Cerebellar nuclear complex (tissue), 1 donor: ENCODE measurements at places on chromosomes 7 and 10.

DNA sequence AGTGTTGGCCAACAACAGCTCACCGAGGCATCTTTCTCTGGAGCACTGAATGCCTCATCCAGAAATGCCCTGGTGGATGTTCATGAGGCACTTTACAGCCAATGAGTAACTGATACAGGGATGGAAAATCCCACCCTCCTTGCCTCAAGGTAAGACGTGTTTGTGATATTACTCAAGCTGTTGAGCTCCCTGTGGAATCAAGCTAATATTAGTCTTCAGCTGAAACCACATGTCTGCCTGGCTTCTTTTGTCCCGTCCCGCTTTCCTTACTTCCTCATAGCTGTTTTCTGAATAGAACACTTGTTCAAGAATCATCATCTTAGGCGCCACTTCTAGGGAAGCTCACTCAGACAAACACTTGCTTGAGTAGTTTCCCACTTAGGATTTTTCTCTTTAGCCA is 422.4 kb downstream of the INHBA start:
- no peak for DNase-seq

DNA sequence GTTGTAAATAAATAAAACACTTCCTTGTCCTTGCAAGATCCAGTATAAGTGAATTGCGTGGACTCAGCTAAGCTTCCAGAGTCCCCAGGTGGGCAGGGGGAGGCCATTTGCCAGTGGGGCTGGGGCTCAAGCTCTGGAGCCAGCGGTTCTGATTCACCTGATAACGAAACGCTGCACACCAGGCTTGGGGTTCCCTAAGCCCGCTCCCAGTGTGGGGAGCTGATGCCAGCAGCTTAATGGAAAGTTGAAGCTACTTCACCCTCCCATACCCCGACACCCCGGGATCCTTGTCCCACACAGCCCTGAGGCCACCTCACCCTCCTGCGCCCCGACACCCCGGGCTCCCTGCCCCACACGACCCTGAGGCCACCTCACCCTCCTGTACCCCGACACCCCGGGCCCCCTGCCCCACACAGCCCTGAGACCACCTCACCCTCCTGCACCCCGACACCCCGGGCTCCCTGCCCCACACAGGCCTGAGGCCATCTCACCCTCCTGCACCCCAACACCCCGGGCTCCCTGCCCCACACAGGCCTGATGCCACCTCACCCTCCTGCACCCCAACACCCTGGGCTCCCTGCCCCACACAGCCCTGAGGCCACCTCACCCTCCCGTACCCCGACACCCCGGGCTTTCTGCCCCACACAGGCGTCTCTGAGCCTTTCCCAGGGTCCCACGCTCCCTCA is 30.8 kb downstream of the FKBP6 start:
- no peak for DNase-seq

GRCh38 chr7:102469972-102470825 is 5.4 kb downstream of the LRWD1 start:
- no peak for DNase-seq

- no peak for DNase-seq
These were observed 19.0 kb downstream of the TES start for GRCh38 chr7:116229366-116229765.

DNA sequence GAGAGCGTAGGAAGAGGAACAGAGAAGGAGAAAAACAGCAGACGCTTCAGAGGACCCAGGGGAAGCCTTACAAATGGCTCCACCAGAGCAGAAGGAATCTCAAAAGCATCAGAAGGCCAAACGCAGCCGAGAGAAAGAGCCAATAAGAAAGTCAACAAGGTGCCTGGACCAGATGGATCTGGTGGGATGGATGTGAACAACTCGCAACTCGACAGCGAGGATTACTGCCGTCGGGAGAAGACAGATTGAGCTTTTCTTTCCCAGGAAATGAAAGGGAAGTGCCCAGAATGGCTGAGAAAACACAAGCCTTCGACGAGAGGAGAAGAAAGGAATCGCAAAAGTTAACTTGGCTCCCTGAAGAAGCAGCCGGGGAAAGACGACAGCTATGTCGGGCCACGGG is 132.8 kb upstream of the MGMT start:
- no peak for DNase-seq

DNA sequence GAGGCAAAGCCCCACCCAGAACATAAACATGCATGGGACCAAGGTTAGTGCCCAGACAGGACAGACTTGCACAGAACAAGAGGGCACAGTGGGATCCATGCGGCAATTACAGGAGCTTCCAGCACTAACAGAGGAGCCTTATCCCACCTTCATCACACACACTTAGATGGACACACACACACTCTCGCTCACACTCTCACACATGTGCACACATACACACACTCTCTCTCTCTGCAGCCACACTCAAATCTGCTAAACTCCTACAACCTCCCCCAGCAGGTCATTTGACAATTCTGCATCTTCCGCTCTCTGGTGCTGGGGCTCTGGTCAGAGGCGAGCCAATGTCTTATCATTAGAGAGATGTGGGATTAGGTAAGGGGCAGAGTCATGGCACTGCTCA is 120.5 kb downstream of the UBE2H start:
- no peak for DNase-seq

DNA sequence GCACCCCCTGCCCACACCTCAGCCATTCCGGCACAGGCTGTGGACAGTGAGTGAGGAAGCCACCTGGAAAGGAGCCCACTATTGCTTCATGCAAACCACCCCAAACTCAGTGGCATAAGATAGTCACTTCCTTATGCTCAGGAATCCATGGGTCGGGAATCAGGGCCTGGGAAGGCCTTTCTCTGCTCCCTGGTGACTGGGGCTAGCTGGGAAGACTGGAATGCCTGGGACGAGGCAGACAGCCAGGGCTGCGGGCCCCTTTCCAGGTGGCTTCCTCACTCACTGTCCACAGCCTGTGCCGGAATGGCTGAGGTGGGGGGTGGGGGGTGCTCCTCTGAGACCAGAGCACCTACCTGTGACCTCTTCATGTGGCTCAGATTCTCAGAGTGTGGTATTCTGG is 74.1 kb upstream of the GRB10 start:
- DNase-seq, result no peak

DNA sequence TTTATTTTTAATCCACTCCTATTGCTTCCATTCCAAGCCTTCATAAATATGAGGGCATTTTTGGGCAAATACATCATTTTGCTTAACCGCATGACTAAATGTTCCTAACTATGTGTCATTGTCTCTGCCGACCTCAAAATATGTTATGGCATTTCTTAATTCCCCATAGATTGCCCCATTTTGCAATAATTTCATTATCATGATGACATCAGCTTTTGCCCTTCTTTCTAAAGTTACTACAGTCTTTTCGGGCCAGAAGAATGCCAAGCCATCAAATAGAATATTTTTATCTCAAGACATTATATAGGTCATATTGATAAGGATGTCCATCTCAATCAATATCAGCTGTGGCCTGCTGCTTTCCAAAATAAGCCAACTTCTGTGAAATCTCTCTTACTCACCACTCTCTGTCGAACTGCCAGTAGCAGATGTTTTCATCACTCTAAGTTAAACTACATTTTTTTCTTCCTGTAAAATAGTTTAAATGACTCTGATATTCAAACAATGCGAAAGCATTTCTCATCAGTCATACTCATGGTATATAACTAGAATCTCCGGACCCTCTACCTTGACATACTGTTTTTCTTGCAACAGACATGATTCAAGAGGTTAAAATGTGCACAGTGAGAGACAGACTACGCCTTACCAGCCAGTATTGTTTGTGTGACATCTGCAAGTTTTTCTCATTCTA is 1254.6 kb upstream of the CELF2 start:
- no peak for DNase-seq

GRCh38 chr10:7625836-7626235 is 40.9 kb downstream of the ITIH5 start:
- DNase-seq, result no peak
